ENCODE measurements at places on chromosomes 5 and 9.
A peak's percentile ranks its signal among the peaks of the same experiment; 100 is the strongest.

- DNase-seq = no peak
These were observed 161.5 kb downstream of the CARTPT start for GRCh38 chr5:71880536-71880935.

DNA sequence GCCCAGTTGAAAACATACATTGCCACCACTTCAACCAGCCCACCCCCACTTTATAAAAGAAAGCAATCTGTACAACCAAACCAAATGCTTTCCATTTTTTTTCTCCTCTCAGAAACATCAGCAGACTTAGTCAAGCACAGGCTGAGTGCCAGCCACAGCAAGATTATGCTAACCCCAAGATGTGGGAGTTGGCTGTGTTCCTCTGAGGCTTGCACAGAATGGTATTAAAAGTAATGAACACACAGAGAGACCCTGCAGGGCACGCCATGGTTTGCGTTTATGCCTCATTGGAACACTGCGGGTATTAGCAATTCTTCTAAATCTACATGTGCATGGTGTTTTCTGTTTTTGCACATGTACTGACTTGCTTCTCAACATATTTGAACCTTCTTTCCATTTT lies 419.9 kb upstream of the GRAMD2B start:
- DNase-seq = no peak

DNA sequence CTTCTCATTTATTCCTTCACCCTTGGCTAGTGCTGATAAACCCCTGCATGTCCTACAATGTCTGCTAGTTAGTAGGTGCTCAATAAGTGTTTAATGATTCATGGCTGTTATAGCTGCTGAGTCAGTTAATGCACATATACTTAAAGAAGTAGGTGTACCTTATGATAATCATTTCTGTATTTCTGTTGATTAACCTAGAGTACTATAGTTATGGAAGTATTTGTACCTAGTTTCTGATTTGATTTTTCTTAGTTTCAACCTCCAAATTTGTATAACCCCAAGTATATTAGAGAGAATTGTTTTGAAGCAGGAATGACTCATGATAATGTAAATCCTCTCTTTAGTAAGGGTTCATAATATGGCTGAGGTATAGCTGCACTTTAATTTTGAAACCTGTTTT lies 8.9 kb downstream of the SMAD5 start:
- DNase-seq = no peak

GRCh38 chr5:53089481-53089991 lies 20.0 kb downstream of the MOCS2 start:
- no peak for DNase-seq

DNA sequence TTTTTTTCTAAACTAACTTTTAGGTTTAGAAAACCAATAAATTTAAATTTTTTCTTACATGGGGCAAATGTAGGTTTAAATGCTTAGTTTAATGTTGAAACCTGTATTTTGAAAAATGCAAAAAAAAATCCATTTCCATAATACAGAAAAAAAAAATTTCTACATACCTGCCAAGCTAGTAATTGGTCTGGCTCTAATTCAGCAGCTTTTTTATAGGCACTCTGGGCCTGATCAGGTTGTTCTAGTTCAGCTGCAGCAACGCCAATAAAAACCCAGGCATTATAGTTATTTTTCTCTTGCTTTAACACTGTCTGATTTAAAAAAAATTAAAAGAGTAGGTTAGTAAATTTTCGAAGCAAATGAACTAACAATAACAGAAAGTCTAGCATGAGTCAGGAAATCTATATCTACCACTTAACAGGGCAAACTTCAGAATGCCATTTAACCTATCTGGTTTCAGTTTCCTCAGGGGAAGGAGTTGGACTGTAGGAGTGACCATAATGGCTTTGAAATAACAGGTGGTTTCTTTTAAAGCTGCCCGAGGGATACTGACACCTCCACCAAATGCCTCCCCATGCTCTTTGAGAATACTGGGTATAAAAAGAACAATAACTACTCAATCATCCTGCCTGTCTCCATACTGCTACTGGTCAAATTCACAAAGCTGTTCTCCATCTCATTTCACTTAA lies 11.6 kb downstream of the SKIC3 start:
- no peak for DNase-seq

DNA sequence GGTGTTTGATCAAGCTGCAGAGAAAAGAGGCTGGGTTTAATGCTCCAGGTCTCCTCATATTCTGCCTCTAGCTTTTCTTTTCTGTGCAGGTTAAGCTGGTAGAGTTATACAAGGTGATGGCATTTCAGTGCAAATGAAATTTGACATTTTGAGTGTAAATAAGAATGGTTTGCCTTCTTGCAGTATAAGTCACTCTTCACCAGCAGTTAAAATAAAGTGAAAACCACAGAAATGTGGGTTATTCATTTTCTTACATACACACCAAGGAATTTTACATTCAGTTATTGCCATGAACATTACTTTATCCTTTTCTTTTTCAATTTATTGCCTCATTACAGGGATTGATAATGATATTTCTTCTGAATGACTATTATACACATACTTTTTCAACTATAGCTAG lies 337.5 kb upstream of the PCSK5 start:
- no peak for DNase-seq

DNA sequence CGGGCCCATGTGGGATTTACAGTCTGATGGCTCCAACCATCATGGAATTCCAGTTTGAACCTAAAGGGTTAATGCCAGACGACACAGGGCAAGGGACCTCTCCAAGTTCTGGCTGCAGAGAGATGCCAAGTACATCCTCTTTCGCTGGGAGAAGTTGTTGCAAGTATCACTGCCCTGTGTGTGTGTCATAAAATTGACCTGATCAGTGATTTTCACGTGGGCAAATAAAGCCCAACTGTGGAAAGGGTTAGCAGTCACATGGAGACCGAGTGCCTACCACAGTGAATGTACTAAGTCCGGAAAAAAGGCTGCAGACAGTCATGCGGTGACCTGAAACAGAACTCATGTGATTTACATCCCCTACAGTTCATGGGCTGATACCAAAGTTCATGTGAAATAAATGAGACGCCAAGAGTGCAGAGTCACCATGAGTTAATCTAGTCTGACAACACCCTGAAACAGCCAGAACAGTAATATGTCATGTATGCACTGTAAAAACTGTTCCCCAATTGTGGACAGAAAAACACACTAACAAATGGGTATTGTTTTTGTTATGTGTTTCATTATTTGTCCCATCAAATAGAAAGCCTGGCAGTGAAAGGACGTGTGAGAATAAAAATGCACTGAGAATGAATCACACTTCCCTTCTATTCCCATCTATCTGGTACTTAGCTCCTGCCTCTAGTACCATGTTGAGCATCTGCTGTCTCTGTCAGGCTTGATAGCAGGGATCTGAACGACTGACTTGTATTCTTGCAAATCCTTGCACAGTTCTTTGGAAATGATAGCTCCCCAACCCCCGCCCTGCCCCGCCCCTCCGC lies 115.7 kb downstream of the SUSD1 start:
- DNase-seq = no peak

- DNase-seq = peak; percentile 86
These were observed 72.8 kb upstream of the ASTN2 start for GRCh38 chr9:117487555-117488175.

DNA sequence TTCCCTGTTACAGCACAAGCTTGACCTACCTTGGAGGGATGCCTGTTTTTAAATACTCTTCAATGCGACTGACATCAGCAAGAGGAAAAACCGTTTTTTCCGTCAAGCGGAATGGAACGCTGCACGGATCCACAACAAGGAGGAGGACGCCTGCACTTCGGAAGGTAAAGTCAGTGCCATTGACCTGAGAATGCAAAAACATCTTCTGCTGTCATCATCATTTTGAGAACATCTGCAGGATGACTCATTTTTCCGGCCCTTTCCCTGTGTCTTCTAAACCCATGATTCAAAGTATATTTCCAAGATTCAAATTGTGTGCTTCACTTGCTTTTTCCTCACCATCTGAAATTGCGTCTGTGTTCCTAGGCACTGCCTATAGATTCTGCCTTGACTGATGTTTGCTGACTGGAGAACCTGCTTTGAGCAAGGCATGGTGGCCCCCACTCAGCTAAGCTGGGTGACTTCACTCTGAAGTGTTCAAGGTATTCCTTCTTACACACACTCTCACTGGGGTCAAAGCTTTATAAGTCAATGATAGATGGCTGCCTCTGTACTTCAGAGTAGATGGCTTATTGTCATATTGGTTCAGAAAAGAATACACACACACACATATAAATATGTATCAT lies 78.1 kb downstream of the CEMIP2 start:
- no peak for DNase-seq

DNA sequence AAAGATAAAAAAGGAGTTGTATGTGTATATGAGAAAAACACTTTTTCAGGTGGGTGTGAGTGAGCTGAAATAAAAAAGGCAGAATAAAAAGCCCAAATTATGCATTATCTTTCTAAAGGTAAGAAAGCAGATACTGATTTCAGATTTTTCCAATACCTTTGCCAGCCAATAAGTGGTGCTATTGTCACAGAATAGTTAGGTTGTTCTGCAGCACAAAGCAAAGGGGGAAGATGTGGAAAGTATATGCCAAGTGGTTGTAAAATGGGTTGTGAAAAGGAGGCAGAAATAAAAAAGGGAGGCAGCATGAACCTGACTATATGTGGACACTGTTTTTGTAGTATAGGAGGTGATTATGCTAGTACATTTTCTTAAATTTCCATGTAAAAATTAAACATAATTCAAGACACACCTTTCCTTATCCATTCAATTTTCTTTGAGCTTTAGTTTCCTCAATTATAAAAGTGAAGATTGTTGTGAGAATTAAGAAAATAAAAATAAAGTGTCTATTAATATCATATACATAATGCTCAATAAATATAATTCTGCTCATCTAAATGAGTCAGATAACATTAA lies 106.7 kb downstream of the SMIM15 start:
- no peak for DNase-seq

- no peak for DNase-seq
These were observed 233.9 kb upstream of the ZNF608 start for GRCh38 chr5:124980163-124980941.

- DNase-seq = no peak
These were observed 31.9 kb downstream of the RXRA start for GRCh38 chr9:134358026-134358661.

DNA sequence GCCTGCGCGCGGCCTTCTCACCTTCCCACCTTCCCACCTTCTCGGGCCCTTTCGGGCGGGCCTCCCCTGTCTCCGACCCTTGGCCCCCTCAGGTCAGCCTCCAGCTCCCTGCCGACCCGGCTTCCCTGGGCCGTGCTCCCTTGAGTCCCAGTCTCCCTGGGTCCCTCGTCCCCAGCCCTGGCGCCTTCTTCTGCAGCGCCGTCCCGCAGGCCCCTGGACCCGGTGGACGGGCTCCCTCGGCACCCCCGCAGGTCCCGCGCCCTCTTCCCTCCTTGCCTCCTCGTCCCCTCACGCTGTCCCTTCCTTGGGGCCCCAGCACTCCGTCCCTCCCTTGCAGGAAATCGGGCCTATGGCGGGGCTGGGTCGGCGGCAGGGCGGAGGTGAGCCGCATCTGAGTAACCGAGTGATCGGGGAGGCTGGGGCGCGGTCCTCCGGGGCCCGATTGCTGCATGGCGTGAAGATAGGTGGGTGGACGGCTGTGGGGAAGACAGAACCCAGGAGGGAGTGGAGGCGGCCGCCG lies 7.6 kb downstream of the ARPC5L start:
- no peak for DNase-seq

Measured in upper lobe of right lung (tissue), 1 donor.